Astrocyte of the spinal cord (primary cell): ENCODE measurements at places on chromosomes 12 and 14.

DNA sequence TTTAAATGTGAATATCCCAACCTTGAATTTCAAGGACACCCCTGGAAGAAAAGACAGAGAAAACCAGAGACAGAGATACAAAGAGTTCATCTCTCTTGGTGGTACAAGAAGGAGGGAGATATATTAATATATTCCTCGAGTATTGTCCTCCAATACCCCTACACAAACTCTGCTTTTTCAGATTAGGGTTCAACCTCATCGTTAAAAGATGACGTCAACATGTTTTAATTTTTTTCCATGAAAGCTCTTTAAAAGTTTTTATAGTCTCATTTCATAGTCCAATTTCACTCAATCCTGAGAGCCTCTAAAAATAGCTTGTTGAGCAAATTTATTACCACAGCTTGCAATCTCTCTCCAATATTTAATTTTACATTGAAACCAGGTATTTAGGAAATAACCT lies 19.4 kb downstream of the RHOJ start:
- no peak for DNase-seq

GRCh38 chr12:72605975-72606374 lies 333.8 kb downstream of the TRHDE start:
- DNase-seq: no peak

DNA sequence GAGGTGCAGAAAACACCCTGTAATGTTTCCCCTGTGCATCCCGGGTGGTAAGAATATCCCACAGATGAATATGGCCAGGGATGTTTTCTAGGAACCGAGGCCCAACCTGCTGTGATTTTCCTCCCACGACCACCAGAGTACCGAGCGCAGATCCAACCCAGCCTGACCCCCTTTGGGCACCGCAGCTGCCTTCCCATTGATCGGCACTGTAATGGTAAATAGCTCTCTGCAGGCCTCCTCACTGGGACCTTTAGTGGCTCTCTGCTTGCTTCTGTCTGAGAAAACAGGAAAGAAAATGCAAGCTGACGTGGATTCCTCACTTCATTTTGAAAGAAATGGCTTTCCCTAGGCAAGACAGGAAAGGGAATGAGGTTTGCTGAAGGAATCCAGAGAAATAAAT lies 2.4 kb upstream of the RAB15 start:
- no peak for DNase-seq

GRCh38 chr14:88775532-88775931 lies 17.2 kb downstream of the EML5 start:
- DNase-seq: no peak

DNA sequence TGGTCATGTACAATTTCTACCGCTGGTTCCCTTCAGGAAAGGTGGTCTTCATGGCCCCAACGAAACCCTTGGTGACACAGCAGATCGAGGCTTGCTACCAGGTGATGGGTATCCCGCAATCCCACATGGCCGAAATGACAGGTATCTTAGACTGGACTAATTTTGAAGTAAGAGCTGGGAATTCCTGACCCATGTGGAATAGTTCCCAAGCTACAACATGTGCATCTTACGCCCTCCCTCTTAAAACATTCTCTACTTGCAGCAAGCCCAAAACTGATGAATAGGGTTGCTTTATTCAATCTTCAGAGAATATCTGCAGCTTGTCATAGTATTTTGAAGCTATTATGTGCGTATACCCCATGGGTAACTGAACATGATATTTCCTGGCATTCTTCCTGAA lies 669 bp downstream of the FANCM start:
- peak; percentile 12 for DNase-seq

DNA sequence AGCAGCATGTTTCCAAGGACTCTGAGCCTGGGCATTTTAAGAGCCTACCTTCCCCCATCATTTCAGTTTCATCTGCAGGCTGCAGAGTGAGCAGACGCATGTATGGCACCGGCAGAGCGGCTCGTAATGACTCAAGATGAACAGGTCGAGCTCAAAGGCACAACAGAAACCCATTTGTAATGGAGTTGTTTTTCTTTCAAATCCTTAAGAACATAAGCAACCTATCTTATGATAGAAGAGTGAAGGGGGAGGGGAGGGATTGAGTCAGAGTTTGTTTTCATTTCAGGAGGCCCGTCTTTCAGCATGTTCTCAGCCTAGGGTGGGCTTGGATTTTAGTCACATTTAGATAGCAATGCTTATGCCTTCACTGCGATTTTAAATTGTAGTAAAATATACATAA lies 54.9 kb upstream of the CISTR start:
- peak; percentile 76 for DNase-seq

DNA sequence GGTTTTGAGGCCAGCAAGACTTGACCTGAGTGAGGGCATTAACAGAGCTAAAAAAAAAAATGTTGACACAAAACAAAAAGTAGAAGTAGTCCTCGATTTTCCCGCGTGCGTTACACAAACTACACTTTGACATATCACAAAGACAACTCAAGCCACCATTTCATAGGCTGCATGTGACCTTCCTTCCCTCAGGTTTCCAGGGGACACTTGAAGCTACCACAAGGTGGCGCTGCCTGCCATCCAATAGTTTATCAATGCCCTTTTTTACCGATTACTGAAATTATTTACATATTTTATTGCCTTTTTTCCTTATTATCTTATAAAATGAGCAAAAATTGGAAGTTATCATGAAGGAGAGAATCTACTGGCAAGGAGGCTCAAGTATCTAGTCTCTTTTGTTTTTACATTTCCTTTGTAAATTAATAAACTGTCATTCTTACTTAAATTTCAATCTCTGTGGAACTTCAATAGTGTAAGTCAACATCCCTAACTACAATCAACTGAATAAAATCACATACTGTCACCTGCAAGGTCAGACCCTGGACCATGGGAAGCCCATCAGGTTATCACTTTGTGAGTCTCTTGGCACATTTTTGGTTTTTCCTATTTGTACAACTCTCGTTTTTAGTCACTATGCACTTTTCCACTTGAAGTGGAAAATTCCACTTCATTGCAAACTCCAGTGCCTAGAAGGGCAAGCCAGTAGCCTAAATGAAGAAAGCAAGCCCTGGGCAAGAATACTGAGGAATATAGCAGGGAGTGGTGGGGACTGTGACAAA lies 84.6 kb upstream of the CPSF6 start:
- peak; percentile 52 for DNase-seq

GRCh38 chr14:34227834-34228649 lies 234.0 kb downstream of the SPTSSA start:
- peak; percentile 61 for DNase-seq

GRCh38 chr12:91951571-91951970 lies 194.1 kb downstream of the BTG1 start:
- DNase-seq: peak; percentile 4

GRCh38 chr12:98990648-98991047 lies 345.6 kb downstream of the APAF1 start:
- no peak for DNase-seq

- no peak for DNase-seq
Observed at GRCh38 chr12:67425394-67425793, 156.2 kb downstream of the CAND1 start.

DNA sequence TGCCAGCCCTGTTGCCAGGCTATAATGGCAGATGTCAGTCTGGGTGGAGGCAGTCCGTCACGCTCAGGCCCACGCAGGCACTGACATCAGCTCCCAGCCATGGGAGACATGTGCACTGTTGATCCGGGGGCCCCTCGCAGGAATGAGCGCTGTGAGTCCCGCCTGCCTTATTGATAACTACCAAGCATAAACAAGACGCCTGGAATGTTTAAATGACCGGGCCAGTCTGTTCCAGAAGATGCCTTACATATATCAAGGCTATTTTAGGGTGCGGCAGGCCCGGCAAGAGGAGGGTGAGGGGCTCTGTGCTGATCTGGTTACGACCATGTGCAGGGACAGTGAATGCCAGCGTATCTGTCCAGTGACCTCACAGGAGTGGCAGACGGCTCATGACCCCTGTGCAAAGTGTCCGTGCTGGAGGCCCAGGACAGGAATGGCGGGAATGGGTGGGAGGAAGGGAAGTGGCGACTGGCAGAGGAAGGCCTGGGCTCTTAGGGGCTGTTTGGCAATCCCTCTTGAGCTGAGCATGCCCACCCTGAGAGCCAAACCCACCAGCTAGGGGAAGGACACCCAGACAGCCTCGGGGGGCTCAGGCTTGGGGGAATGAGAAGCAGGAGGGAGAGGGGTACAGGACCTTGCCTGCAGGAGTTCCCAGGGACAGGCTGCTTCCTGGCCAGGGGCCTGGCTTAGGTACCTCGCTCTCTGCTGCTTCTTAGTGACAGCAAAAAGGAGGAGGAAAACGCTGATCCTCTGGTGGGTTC lies 49.3 kb downstream of the DLK1 start:
- DNase-seq: no peak

GRCh38 chr12:75579552-75579951 lies 68.1 kb upstream of the KRR1 start:
- DNase-seq: no peak

DNA sequence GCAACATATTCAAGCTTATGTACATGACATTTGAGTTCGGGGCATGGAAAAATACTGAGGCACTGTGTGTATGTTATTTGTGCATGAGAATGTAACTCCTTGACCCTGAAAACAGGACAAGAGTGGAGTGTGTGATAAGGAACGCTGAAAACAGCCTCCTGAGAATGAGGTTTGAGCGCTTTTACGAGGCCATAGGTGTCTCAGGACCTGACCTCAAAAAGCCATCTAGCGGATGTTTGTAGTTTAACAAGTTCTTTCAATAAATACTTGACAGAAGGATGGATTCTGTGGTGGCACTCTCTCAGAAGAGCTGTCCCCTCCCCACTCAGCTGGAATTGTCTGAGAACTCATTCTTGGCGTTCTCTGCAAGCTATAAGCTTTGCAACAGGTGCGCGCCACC lies 350.5 kb upstream of the TMTC1 start:
- DNase-seq: no peak

DNA sequence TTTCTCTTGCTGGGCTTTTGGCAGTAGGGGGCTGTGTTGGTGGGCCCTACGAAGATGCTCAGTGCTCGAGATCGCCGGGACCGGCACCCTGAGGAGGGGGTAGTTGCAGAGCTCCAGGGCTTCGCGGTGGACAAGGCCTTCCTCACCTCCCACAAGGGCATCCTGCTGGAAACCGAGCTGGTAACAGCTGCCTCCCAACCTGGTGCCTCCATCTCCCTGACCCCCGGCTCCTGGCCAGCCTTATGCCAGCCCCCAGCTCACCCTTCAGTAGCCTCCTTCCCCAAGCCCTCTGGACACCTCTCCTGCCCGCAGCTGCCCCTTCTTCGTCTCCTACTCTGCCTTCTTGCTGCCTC lies 328 bp downstream of the CMTM5 start:
- DNase-seq: no peak

GRCh38 chr12:95573951-95574576 lies 22.8 kb upstream of the USP44 start:
- no peak for DNase-seq

DNA sequence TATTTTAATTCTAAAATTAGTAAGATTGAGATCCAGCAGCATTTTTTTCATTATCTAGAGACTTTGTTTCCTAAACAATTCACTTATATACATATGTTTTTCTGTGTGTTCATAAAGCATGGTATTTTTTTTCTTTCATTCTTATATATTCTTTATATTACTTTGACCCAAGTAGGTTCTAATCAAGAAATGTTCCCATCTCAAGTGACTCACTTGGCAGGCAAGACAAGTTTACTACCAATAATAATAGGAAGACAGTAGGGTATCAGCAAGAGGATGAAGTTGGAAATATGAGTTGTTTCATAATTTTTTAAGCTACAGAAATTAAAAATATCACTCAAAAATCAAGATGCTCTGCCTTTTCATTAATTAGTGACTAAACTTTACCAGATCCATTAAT lies 613.4 kb upstream of the ATP2B1 start:
- peak; percentile 30 for DNase-seq

DNA sequence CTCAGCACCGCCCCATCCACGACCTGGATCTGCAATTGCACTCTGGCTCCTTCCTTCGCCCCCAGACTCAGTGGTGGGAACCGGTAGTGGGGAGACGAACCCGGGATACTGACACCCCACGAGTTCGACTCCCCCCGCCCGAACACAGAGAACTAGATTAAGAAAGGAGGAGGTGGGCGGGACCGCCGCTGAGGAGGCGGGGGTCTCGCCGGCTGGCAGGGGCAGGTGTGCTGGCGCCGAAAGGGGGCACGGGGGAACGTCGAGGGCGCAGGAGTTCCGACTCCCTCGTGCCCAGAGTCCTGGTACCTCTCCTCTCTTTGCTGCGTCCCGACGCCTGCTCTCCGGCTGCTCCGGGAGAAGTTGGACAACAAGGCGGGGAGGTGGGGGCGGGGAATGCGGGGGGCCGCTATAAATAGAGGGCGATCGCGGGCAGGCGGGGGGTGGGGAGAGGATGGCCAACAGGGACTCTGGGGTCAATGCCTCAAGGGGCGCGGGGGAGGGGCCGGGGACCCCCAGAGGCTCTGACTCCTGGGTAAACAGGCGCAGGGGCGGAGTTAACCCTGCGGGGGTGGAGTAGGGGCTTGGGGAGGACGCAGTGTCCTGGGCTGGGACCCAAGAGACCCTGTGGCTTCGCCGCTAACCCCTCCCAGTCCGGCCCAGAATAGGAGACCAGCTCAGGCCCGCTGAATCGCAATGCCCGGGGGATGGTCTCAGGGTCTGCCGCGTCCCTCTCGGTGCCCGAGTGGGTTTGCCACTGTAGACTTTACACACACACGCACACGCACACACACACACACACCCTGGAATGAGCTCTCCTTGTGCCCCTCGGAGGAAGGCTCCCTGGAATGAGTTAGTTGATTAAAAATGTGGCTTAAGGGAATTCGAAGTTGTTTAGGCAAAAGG lies 761 bp upstream of the NDRG2 start:
- DNase-seq: no peak

- DNase-seq: peak; percentile 20
Observed at GRCh38 chr14:66709291-66709690, 201.3 kb downstream of the GPHN start.

- DNase-seq: peak; percentile 73
Observed at GRCh38 chr12:90896164-90896563, 58.8 kb downstream of the CCER1 start.

DNA sequence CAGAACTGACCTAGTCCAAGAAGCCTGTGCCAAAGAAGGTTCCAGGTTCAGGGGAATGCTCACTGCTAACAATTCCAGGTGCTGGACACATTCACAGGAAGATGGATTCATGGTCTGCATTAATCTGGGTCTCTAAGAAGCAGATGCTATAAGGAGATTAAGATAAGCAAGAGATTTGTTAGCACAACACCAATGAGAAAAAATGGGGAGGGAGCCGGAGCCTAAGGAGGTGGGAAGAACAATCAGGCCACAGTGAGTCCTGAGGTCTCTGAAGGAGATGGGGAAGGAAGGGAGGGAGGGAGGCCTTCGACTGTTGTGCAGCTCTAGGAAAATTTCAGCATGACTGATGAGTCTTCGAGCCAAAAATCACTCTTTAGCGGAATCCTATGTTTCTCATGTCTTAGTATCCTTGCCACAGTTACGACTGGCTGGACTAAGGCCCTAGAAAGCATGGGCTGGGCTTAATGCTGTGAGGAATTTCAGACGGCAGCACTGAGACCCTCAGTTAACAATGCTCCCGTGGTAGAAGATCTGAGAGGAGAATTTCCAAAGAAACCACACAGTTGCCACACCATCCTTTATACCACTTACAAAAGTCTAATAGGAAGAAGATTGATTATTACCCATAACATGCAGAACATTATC lies 31.5 kb upstream of the PTGDR start:
- DNase-seq: no peak
